ENCODE measurements at places on chromosomes 6 and 20. TPM values are rescaled to one million over a fixed set of nuclear protein-coding genes. Genes with fewer than 3 reads are reported as not detected.

GRCh38 chr6:63305277-63305676, 14.5 kb downstream of the LGSN start:
- DNase-seq, result no peak
- H3K36me3 ChIP-seq, result no peaks in the 10 kb centered on the region
- no peak overlapping the region for H3K4me3 ChIP-seq

DNA sequence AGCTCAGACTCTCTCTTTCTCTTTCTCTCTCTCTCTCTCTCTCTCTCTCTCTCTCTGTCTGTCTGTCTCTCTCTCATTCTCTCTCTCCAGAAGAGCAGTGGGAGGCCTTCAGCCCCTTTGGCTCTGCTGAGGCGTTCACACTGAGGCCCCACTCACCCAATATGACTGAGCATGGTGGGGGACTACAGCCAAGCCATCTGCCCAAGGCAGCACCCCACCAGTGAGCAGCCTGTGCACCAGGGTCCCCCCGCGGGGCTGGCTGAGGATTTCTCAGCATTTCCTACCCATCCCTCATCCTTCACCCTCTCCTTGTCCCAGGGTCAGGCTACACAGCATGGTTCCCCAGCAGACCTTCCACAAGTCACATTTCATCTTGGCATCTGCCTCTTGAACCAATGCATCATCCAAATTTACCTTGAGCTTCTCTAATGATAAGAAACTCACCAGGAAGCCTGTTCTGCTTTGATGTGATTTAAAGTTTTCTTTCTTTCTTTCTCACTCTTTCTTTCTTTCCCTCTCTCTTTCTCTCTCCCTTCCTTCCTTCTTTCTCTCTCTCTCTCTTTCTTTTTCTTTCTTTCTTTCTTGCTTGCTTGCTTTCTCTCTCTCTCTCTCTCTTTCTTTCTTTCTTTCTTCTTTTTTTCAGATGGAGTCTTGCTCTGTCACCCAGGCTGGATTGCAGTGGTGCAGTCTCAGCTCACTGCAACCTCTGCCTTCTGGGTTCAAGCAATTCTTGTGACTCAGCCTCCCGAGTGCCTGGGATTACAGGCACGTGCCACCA, 47.1 kb upstream of the NXT1 start:
- no peaks in the 10 kb centered on the region for H3K36me3 ChIP-seq
- no peak overlapping the region for H3K4me3 ChIP-seq
- DNase-seq, result no peak
- no peak overlapping the region for H3K27ac ChIP-seq

DNA sequence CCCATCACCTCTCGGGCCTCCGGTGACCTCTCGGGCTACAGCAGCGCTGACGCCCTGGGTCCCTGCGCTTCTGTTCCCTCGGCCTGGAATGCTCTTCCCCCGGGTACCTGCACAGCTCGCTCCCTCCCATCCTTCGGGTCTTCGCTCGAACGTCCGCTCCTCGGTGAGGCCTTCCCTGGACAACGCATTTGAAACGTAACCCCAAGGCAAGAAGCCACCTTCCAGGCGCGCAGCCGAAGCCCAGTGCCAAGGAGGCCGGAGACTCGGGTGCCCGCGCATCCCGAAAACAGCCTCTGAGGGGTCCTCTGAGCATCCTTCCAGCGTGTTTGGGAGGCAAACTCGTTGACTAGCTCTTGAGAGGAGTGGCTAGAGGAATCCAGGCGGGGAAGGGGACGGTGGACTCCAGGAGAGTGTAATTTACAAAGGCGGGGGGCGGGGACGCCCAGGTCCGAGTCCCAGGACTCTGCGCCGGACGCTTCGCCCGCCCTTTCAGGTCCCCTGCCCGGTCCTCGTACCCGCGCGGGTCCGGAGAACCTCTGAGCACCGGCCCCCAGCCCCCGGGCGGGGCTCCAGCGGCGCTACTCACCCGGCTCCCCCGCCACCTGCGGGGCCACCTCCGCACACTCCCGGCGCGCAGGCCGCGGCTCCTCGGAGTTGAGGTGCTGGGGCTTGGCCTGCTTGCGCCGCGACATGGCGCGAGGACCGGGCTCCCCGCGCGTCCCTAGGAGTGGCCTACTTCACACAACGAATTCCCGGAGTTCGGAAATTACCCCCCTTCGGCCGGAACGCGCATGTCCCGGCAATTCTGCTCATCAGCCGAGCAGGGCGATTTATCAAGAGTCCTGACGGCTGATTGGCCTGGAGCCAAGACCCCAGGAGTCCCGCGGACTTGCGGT, 86.8 kb downstream of the ZFP64 start:
- peaks cover 13% of the 10 kb centered on the region for H3K4me1 ChIP-seq
- H3K36me3 ChIP-seq, result no peaks in the 10 kb centered on the region
- peak overlapping the region; percentile 72 for H3K4me3 ChIP-seq
- H3K27ac ChIP-seq, result no peak overlapping the region
- peaks cover 46% of the 10 kb centered on the region for H3K27me3 ChIP-seq
- no peak for DNase-seq

DNA sequence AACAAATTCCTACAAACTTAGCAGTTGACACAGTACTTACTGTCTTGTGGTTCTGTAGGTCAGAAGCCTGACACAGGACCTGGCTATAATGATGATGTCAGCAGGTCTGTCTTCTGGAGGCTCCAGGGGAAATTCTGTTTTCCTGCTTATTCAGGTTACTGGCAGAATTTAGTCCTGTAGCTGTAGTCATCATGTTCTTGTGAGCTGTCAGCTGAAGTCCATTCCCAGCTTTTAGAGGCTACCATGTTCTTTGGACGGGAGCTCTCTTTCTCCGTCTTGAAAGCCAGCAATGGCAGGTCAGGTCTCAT, 99.2 kb downstream of the HIVEP1 start:
- H3K27me3 ChIP-seq, result no peaks in the 10 kb centered on the region
- H3K4me1 ChIP-seq, result peaks cover 55% of the 10 kb centered on the region
- H3K36me3 ChIP-seq, result peaks cover 48% of the 10 kb centered on the region
- DNase-seq, result no peak

The QRSL1 gene
- 22.4 TPM for total RNA-seq

The FAM83C gene
- total RNA-seq, result not detected

The CDH4 gene
- total RNA-seq, result not detected

- peaks cover 2% of the 10 kb centered on the region for H3K36me3 ChIP-seq
- H3K27me3 ChIP-seq, result peaks cover 58% of the 10 kb centered on the region
- peaks cover 9% of the 10 kb centered on the region for H3K4me1 ChIP-seq
- H3K27ac ChIP-seq, result no peak overlapping the region
- DNase-seq, result no peak
Observed at GRCh38 chr20:49483018-49483695, 689 bp upstream of the KCNB1 start.

The MYLK2 gene
- total RNA-seq, result 0.26 TPM

The PGM3 gene
- 19.7 TPM for total RNA-seq

The EFCAB8 gene
- total RNA-seq, result 0.54 TPM

DNA sequence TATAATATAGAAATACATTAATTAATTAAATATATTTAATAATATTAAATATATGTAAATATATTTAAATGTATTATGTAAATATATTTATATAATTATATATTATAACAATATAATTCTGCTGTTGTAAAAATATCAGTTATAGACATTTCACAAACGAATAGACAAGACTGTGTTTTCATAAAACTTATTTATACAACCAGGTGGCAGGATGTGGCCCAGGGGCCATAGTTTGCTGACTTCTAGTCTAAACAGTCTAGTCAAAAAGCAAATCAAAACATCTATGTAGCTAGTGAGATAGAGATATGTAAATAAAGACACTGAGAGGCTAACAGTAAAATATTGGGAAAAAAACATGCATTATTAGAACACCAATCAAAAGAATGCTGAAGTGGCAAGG, 136.4 kb downstream of the TBXT start:
- H3K27me3 ChIP-seq, result no peaks in the 10 kb centered on the region
- H3K27ac ChIP-seq, result no peak overlapping the region
- H3K4me3 ChIP-seq, result no peak overlapping the region
- H3K4me1 ChIP-seq, result no peaks in the 10 kb centered on the region
- no peaks in the 10 kb centered on the region for H3K36me3 ChIP-seq

- H3K27me3 ChIP-seq, result no peaks in the 10 kb centered on the region
- H3K36me3 ChIP-seq, result peaks cover 26% of the 10 kb centered on the region
- no peak for DNase-seq
- peak overlapping the region; percentile 89 for H3K27ac ChIP-seq
Observed at GRCh38 chr20:50153153-50153499, 397 bp downstream of the PEDS1 start.

The SNX3 gene
- total RNA-seq, result 75.1 TPM

- no peak for DNase-seq
- peaks cover 55% of the 10 kb centered on the region for H3K4me1 ChIP-seq
- H3K4me3 ChIP-seq, result peak overlapping the region; percentile 76
- H3K27ac ChIP-seq, result peak overlapping the region; percentile 77
- H3K27me3 ChIP-seq, result no peaks in the 10 kb centered on the region
Observed at GRCh38 chr20:49272654-49273053, 5.2 kb downstream of the ZNFX1 start.

DNA sequence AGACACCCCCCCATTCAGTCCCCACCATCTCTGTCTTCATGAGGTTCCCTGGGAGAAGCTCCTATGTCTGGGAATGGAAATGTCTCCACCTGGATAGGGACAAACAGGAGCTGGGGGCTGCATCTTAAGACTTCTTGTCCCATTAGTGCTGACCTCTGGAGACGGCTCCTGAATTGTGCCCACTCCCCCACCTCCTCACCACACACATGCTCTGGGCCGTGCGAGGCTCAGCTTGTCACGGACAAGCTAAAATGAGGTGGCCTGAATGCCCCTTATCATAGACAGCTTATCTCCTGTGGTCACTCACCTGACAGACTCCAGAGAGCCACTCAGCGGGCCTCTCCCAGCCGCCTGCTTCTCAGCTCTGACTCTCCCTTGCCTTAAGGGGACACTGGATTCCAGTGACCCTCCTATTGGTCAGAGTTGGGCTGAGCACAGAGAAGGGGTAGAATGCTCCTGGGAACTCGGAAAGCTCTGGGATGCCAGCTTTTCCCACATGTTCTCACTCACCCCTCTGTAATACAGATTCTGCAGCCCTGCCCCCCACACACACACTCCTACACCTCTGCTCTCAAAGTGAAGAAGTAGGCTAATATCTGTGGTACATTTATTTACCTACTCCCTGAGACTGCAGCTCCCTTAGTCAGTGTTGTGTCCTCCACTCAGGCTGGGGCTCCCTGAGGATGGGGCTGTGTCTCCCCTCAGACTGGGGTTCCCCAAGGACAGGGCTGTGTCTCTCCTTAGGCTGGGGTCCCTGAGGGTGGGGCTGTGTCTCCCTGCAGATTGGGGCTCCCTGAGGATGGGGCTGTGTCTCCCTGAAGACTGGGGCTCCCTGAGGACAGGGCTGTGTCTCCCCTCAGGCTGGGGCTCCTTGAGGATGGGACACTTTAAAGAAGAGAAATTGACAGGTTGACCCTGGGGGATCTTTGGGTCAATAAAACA, 167.5 kb downstream of the VEGFA start:
- no peaks in the 10 kb centered on the region for H3K27me3 ChIP-seq
- no peak for DNase-seq
- H3K27ac ChIP-seq, result no peak overlapping the region
- H3K4me1 ChIP-seq, result peaks cover 2% of the 10 kb centered on the region
- no peak overlapping the region for H3K4me3 ChIP-seq

The CST2 gene
- not detected for total RNA-seq

DNA sequence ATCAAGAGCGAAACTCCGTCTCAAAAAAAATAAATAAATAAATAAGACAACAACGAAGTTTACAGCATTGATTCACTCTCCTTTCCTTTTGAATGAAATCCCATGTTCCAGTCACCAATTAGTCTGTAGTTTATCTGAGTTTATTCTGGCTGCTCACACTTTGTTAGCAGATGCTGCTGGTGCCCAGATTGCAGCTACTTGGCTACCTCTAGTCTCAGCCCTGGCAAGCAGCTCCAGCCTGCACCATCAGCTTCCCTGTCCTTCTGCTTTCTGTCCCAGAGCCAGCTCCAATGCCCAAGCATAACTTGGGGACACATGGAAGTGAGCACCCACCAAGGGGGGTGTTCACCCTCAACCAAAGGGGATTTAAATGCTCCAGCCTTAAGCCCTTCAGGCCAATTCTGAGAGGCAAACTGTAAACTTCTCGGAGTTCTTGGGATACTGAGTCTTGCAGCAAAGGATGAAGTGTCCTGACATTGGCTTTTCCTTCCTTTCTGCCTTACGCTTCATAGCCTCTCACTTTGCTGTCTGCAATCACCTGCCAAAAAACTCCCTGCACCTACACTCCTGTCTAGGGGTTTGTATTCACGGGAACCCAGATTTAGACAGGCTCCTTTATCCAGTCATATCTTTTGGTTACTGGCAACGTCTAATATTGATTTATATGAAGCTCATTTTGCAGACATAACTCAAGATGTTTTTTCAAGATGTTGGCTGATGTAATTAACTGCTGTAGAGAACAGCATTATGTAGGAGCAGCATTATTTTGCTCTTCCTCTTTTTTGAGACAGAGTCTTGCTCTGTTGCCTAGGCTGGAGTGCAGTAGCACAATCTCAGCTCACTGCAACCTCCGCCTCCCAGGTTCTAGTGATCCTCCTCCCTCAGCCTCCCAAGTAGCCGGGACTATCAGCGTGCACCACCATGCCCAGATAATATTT, 9.8 kb upstream of the TASP1 start:
- H3K4me3 ChIP-seq, result no peak overlapping the region
- H3K27me3 ChIP-seq, result peaks cover 6% of the 10 kb centered on the region
- no peak for DNase-seq
- H3K4me1 ChIP-seq, result no peaks in the 10 kb centered on the region

DNA sequence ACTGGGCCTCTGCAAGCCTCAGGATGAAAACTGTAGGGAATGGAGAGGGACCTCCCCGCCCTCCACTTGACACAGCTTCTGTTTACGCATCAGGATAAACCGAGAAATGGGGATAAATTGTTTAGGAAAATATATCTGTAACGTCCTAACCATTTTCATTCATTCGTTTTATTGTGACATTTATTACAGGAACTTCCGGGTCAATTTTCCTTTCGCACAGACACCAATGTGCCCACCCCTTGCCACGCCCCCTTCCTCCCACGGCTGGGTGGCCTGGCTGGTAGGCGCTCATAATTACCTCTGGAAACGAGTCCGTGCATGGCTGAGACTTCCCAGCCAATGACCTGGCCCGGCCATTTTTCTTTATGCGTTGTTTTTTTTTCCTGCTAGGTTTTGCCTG, 96.1 kb downstream of the BMP7 start:
- H3K4me3 ChIP-seq, result no peak overlapping the region
- no peaks in the 10 kb centered on the region for H3K27me3 ChIP-seq
- H3K4me1 ChIP-seq, result peaks cover 3% of the 10 kb centered on the region
- no peak overlapping the region for H3K27ac ChIP-seq
- DNase-seq, result no peak
- no peaks in the 10 kb centered on the region for H3K36me3 ChIP-seq

The MRPL2 gene
- 83.8 TPM for total RNA-seq

The RBM12 gene
- total RNA-seq, result 148 TPM

DNA sequence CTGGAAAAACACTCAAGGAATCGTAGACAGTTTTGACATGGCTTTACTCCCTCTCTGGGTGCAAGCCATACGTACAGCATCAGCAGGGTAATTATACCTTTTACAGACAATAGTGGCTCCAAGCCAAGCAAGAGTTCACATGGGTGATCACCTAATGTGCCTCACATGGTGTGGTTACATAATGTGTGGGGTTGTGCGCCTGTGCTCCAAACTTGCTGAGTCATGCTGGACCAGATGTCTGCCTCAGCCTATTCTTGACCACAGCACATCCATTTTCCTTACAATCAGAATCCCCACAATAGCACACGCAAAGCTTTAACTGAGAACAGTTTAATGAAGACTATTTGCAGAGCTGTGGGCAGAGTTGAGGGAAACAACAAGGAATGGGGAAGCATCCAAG, 74.5 kb downstream of the ALDH8A1 start:
- H3K4me1 ChIP-seq, result peaks cover 12% of the 10 kb centered on the region
- no peak for DNase-seq
- H3K27ac ChIP-seq, result no peak overlapping the region

The KIF6 gene
- 0.17 TPM for total RNA-seq

The MAFB gene
- total RNA-seq, result 1.2 TPM

- H3K27ac ChIP-seq, result no peak overlapping the region
- no peak for DNase-seq
- peaks cover 2% of the 10 kb centered on the region for H3K27me3 ChIP-seq
- H3K4me1 ChIP-seq, result peaks cover 18% of the 10 kb centered on the region
- H3K36me3 ChIP-seq, result no peaks in the 10 kb centered on the region
Observed at GRCh38 chr6:139763468-139764210, 389.2 kb upstream of the CITED2 start.

The MBOAT1 gene
- 12.8 TPM for total RNA-seq

Data from activated CD4-positive, alpha-beta T cell treated with anti-CD3 and anti-CD28 coated beads, Interleukin-2, amount 10 ng/mL, durations not matched to agents 24 days and 14 days (primary cell).